NCI-H2029 (cell line): ENCODE measurements at places on chromosomes 6 and 20.

DNA sequence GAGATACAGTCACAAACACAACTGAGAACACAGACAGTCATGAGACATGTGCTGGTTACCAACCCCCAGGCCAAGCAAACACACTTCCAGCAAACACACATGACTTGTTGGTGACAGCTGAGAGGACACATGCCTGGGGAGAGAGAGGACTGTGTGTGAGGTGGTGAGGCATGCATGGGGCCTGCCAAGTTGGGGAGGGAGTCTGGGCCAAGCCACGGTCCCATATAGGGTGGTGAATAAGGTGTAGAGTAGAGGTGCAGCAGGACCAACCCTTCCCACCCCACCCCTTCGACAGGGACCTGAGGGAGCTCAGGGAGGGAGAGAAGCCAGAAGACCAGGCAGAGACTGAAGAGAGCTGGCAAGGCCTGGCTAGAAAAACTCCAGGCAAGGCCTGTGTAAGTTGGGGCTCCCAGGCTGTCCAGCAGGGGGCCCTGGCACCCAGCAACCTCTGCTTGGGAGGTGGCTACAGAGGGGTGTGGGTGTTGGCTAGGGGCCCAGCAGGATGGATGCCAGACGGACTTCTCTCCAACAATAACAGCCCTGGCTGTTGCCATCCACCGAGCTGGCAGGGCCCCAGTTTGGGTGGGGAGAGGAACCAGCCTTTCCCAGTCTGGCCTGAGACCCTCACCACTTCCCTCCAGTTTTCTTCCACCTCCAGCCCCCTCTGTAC, 2.0 kb upstream of the SLC29A1 start:
- peak; percentile 90 for DNase-seq

GRCh38 chr6:139701695-139702094, 327.2 kb upstream of the CITED2 start:
- DNase-seq = no peak

DNA sequence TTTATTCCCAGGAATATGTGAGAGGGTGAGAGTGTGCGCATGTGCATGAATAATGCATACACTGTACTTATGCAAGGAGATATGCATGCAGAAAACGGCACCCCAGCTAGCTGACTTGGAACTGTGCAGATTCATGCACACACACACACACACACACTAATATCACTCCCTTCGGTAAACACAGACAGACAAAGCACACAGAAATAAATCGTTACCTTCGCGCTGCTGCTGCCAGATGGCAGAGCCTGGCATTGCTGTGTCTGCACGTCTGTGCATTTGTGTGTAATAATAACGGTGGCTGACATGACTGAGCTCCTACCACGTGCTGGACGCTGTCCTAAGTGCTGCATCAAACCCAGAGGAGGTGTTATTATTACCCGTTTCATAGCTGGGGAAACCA, 36.8 kb downstream of the PREX1 start:
- DNase-seq = peak; percentile 31

DNA sequence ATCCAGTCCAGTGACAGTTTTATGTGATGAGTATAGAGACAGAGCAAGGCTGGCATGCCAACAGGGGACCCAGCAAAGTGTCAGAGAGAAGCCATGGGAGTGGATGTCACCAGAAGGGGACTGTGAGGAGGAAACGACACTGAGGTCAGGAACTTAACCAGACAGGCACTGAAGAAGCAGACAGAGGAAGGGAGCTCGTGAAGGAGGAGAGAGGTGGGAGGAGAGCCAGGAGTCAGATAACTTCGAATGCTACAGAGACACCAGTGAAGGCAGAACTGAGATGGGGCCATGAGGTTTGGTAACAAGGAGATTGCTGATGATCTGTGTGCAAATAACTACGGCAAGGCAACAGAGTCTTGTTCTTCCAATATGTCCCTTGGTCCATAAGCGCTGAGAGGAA, 211.1 kb upstream of the FOXA2 start:
- no peak for DNase-seq

GRCh38 chr6:80245043-80245442, 138.6 kb downstream of the BCKDHB start:
- DNase-seq = no peak

DNA sequence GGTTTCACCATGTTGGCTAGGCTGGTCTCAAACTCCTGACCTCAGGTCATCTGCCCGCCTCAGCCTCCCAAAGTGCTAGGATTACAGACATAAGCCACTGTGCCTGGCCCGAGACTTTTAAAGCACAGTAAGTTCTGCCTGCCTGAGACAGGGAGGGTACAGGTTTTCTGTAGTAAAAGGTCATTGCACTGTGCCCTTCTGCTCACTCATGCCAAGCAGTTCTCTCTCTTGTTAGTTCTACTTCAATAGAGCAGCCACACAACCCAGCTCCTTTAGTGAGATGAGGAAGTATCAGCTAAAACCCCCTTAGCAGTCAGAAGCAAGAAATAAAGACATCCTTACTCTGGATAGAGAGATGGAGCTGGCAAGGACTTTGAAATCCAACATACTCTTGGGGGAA, 52.4 kb upstream of the ARMH2 start:
- no peak for DNase-seq

- DNase-seq = no peak
Measured at GRCh38 chr6:87908978-87909811, 138.4 kb upstream of the SPACA1 start.

DNA sequence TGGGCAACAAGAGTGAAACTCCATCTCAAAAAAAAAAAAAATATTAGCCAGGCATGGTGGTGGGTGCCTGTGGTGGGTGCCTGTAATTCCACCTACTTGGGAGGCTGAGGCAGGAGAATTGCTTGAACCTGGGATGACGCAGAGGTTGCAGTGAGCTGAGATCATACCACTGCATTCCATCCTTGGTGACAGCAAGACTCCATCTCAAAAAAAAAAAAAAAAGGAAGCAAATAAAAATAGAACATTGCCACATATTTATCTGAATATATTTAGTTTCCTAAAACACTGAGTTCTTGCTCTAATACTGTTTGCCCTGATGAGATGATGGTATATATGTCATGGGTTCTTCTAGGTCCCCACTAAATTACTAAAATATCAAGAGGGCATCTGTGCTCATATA, 28.4 kb downstream of the CASP8AP2 start:
- DNase-seq = no peak

- DNase-seq = no peak
Measured at GRCh38 chr20:45136911-45137310, 12.6 kb upstream of the WFDC12 start.

- DNase-seq = no peak
Measured at GRCh38 chr20:3583765-3584164, 79.4 kb downstream of the GFRA4 start.

DNA sequence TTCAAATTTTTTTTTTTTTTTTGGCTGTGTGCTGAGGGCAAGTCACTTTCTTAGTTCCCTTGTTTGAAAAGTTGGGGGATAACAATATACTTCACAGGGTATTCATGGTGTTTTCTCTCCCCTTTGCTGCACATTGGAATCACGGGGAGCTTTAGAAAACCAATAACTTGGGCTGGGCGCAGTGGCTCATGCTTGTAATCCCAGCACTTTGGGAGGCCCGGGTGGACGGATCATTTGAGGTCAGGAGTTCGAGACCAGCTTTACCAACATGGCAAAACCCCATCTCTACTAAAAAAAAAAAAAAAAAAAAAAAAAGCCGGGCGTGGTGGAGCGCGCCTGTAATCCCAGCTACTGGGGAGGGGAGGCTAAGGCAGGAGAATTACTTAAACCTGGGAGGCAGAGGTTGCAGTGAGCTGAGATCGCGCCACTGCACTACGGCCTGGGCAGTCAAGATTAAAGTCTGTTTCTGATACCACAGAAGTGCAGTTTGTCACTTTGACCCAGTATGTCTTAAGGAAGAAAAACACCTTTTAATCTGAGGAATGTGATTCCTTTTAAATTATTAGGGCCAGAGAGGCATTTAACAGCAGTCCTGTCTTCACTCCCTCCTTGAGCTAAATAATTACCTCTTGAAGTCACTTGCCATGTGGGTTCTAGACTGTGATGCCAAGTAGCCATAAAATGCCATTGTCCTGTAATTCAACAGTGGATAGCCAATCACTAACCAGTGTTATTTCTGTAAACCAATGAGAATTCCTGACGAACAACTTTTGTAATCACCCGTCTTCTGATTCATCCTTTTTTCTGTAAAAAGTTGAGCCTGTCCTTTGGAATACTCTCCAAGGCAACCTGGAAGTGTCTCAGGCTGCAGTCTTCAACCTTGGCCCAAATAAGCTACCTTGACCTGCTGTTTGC, 16.1 kb downstream of the SRSF3 start:
- DNase-seq = no peak

- no peak for DNase-seq
Measured at GRCh38 chr20:64156886-64157875, 7.1 kb upstream of the MYT1 start.

DNA sequence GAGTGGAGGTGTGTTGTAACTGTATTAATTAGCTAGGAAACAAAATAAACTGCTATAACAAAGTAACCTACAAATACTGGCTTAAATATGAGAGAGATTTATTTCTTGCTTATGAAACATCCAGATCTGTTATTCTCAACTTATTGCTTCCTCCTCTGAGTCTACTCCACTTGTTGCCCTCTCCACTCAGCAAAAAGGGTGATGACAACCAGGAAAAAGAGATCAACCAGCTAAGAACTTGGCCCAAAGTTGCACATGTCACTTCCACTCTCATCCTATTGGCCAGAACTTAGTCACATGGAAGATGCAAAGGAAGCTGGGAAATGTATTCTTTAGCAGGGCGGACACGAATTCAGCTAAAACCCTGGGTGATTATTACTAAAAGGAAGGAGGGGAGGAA, 5.2 kb upstream of the TP53RK start:
- peak; percentile 46 for DNase-seq

DNA sequence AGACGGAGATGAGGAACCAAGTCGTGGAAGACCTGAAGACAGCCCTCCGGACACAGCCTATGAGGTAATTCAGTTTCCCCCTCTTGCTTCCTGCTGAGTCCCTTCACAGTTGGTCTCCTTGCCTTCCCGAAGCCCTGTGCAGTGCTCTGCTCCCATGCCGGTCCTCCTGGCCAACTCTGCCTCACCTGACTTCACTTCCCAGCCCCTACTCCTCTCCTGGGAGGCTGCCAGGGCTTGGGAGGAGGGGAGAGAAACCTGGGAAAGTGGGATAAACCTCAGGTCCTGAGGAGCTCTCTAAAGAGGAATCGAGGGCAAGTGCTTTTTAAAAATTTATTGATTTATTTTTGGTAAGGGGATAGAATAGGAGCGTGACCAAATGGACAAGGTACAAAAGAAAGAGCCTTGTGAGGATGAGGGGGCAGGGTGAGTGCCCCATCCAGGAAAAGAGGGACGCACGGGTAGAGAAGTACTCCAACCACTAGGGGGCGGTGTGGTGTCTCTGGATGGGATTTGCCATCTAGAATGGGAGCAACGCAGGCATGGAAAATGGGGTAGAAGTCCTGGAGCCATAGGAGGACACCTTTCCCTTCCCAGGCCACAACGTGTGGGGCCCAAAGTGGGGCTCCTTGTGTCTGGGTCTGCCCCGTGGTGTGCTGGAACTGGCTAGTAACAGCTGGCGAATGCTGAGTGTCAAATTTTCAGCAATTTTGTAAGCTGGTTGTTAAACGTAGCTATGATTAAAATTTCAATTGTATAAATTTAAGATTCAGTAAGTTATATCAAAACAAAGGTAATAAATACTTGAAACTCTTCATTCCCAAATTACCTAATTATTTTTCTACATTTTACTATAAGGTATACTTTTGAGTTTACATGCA, 69.0 kb downstream of the MOCS1 start:
- peak; percentile 71 for DNase-seq

- peak; percentile 49 for DNase-seq
Measured at GRCh38 chr20:36441416-36441815, 99.9 kb upstream of the MYL9 start.

GRCh38 chr6:5141046-5141445, 55.9 kb downstream of the PPP1R3G start:
- DNase-seq = no peak

DNA sequence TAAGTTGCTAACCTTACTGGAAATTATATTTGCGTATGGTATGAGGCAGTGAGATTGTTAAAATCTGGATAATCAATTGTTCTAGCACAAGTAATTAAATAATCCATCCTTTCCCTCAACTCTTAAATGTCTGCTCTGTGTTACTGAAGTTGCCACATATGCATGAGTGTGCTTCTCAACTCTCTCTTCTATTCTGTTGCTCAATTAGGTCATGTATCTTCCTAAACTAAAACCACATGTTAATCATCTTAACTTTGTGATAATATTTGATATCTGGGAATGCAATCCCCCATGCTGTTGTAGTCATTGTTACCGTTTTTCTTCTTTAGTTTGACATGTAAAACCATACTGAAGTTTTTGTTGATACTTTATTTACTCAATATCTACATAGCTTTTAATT, 63.5 kb upstream of the STMND1 start:
- no peak for DNase-seq

- DNase-seq = no peak
Measured at GRCh38 chr6:45454008-45454911, 76.5 kb upstream of the SUPT3H start.

GRCh38 chr6:49666930-49667757, 30.5 kb upstream of the RHAG start:
- no peak for DNase-seq

DNA sequence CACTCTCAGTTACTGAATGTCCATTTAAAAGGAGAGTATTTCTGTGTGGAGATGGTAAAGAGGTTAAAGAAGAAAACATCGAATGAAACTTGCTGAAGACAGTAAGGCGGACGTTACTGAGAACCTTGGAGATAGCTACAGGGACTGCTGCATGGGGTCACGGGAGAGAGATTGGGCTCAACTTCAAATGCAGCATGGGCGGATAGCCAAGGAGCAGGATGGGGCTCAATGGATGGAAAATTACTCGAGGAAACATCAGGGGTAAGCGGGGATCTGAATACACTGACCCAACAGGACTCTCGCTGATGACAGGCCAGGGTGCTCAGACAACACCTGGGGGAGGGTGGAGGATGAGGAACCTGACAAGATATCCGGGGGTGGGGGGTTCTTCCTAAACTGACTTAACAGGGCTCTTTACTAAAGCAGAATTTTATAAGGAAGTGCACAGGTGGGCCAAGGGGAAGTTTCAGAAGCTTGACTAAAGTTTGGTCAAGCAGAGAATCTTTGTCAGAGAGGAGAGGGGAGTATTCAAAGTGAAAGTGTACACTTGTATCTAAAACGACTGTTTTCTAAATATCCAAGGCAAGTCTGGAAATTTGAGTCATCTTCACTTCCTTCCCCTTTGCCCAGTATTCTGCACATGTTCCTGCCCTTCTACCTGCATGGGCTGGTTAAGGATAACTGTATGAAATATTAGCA, 22.8 kb downstream of the ECT2L start:
- DNase-seq = no peak

GRCh38 chr6:140346428-140346827, 972.0 kb upstream of the CITED2 start:
- DNase-seq = no peak

DNA sequence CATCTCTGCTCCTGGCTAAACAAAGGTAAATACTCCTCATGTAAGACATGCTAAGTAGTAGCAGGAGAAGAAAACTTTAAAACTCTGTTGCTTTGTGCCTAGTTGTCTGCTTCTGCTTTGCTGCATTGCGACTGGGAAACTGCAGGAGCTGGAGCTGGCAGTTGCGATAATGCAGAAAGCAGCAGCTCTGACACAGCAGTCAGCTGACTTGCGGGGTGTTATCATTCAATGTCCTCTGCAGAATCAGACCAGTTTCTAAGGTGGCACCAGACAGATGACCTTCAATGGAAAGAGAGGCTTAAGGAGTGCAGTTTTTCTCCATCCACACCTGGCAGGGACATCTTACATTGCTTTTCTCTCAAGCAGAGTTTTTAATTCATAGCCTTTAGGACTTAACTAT, 69.9 kb upstream of the SOX4 start:
- DNase-seq = peak; percentile 37

- no peak for DNase-seq
Measured at GRCh38 chr6:149913540-149914240, 9.2 kb downstream of the RAET1G start.
